ENCODE measurements at places on chromosomes 1 and 21.

DNA sequence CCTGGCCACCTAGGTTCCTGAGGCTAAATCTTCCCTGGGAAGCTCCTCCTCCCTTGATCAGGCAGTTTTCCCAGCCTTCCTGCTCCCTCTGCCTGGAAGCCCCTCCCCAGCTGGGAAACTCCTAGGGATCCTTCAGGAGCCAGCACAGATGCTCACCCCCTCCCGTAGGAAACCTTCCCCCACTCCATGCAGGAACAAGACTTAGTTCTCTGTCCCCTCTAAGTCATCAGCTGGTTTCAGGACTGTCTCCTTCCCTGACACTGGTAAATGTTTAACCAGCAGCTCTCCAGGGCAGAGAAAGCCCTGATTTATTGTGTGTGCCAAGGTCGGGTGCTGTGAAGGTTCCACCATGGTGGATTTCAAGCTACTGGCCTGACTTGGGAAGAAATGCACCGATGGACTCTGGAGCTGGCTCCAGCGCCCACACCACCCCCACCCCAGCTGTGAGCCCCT lies 25.0 kb downstream of the TTC39A start:
- DNase-seq = no peak

- DNase-seq = no peak
Observed at GRCh38 chr1:61389926-61390845, 307.8 kb downstream of the NFIA start.

- no peak for DNase-seq
Observed at GRCh38 chr1:4108758-4109627, 208.9 kb upstream of the C1orf174 start.

DNA sequence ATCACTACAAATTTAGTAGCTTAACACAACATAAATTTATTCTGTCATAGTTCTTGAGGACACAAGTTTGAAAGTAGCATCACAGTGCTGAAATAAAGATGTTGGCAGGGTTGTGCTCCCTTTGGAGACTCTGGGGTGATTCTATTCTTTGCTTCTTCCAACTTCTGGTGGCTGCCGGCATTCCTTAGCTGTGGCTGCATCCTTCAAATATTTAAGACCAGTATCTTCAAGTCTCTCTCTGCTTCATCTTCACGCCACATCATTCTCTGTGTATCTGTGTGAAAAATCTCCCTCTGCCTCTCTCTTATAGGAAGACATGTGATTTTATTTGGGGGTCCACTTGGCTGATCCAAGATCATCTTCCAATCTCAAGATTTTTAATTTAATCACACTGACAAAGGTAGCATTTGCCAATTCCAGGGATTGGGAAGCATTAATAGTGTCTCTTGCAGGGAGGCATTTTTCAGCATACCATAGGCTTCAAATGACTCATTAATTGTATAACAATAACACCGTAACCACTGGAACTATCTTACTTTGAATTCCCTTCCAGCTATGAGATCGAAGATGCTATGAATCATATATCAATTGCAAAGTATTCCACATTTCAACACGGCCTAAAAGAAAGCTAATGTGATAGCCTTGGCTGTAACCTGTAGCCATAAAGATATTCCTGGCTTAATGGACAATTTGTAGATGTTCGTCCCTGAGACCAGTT lies 74.6 kb downstream of the DPT start:
- no peak for DNase-seq

GRCh38 chr1:64171246-64171645 lies 32.2 kb upstream of the UBE2U start:
- DNase-seq = no peak

GRCh38 chr21:34599534-34600101 lies 15.3 kb downstream of the RCAN1 start:
- DNase-seq = no peak

GRCh38 chr1:109383087-109383779 lies 14.5 kb downstream of the SORT1 start:
- no peak for DNase-seq

GRCh38 chr1:16351456-16351993 lies 755 bp downstream of the FBXO42 start:
- no peak for DNase-seq

GRCh38 chr1:28890435-28890834 lies 23.9 kb upstream of the EPB41 start:
- no peak for DNase-seq

GRCh38 chr1:9242338-9242969 lies 7.9 kb downstream of the H6PD start:
- DNase-seq = no peak

DNA sequence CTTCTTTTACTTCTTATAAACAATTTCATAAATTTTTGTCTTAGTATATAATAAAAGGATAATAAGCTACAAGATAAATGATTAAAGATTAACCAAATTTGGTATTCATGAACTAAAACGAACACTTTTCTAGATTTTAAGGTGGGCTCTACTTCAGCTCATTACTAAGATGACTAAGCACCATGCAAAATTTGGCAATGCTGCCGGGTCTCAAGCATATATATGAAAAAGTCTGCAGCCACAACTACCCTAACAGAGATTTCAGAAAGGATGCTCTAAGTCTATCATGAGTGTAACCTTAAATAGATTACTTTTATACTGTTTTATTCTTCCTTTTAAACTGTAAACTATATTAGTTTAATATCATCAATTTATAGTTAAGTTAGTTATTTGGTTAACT lies 47.8 kb downstream of the BRWD1 start:
- DNase-seq = no peak

DNA sequence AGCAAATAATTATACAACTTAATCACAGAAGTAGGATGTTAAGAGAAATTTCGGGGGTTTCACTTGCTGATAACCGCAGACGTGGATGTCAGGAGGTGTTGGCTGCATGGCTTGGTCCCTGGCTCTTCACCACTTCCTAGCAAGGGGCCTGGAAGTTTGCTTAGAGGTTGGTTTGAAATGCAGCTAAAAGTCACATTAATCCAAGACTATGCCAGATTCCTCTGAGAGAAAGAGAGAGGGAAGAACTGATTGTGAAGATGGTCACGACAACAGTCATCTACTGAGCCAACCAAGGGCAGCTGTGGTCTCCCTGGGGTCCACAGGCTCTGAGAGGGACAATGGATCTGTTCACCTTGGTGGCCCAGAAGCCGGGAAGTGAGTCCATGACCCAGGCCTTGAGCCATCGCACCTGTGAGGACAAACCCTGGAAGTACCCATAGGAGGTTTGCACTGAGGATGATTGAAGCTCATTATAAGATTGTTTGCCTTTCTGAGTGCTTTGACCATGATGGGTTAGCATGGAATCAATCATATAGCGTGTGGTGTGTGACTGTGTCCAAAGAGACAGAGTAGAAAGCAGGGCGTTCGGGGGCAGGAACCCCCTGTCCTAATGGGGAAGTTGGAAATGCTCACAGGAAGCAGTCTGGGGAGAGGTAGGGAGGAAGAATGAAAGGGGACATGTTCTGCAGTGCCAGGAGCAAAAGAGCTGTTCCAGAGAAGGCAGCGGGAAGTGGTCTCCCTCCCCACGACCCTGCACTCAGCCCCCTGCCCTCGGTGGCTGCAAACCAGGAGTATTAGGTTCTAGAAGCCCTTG lies 47.1 kb downstream of the UMODL1 start:
- DNase-seq = no peak

DNA sequence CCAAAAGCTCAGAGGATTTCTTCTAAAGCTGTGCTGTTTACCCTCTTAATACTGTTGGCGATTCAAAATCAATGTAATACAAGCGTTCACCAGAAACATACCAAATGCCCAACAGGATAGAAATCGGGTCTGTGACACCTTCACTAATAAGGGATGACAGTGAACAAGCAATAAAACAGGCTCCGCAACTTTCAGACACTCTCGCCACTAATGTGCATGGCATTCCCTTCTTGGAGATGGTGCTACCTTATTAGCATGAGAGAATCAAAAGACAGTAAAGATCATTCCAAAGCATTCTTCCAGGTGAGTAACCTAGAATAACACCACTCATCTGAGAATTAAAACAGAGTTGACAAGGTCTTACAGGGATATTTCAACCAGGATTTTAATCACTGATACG lies 367.1 kb downstream of the TTLL7 start:
- DNase-seq = no peak

- no peak for DNase-seq
Observed at GRCh38 chr1:55622074-55622473, 406.9 kb upstream of the USP24 start.

DNA sequence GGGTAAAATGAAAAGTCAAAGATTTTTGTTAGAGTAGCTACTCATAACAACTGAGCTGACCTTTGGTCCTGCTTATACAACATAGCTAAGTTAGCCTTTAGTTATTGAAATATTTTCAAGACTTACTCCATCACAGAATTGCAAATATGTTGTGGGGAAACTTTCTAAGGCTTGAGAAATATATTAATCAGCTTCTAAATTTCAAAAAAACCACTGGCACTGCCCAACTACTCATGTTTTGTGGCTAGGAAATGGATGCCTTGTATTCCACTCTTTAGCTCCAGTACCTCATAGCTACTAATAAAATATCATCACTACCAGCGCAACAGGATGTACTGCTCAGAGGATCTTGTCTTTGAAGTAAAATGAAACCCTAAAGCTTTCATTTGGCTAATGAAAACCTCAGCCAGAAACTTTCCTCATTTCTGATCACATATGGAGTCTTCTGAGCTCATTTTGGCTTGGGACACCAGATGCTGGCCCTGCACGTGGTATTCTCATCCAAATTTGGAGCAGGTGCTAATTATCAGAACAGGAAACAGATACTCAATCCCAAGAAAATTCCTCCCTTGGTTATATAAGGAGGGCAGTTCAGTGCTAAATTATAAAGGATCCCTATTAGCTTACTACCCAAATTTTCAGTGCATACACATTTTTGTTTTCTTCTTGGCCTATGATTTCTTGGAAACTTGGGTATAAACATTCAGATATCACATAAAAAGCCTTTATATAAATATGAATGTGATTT lies 690.7 kb downstream of the ADGRL2 start:
- DNase-seq = no peak
